ENCODE measurements at places on chromosomes 3 and 15. TPM values are rescaled to one million over a fixed set of nuclear protein-coding genes. Genes with fewer than 3 reads are reported as not detected.

Gene ATP10A
- polyA plus RNA-seq, result not detected

Gene TM4SF1
- 0.81 TPM for polyA plus RNA-seq

Gene CMSS1
- 26.2 TPM for polyA plus RNA-seq

Gene DUOXA2
- polyA plus RNA-seq, result not detected

Gene CSNK1G1
- 19.6 TPM for polyA plus RNA-seq

Gene VEPH1
- polyA plus RNA-seq, result 0.89 TPM

Gene ITGB5
- polyA plus RNA-seq, result 1.2 TPM

Gene ZNF860
- 1.2 TPM for polyA plus RNA-seq

Gene GPR149
- polyA plus RNA-seq, result 10.7 TPM

Gene TTC21A
- polyA plus RNA-seq, result 9.4 TPM

Gene AMT
- 6.1 TPM for polyA plus RNA-seq

Gene RYR3
- 12.6 TPM for polyA plus RNA-seq

Gene TOPBP1
- 46.6 TPM for polyA plus RNA-seq

Gene MYO5C
- 0.44 TPM for polyA plus RNA-seq

Gene NUP210
- 8.2 TPM for polyA plus RNA-seq
